ENCODE measurements at places on chromosomes 11 and 22. TPM values are rescaled to one million over a fixed set of nuclear protein-coding genes. Genes with fewer than 3 reads are reported as not detected.

GRCh38 chr11:32188785-32189184 lies 97.9 kb downstream of the RCN1 start:
- no peaks in the 10 kb centered on the region for H3K27me3 ChIP-seq
- H3K27ac ChIP-seq: no peak overlapping the region
- no peaks in the 10 kb centered on the region for H3K36me3 ChIP-seq
- H3K4me1 ChIP-seq: no peaks in the 10 kb centered on the region

DNA sequence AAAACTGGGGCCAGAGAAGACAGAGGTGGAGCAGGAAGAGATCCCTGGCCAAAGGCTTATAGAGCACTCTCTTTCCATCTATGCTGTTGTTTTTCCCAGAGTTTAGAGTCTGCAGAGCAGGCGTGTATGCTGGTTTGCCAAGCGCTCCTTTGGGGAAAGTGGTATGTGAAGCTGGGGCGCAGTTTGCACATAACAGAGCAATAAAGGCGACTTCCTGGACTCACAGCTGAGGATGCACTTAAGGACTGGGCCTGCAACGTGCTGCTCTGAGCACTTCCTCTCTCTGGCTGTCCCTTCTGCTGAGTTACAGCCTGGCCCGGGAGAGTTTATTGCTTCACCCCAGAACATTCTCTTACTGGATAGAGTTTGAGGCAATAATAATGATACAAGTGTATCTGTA lies 41.7 kb downstream of the THAP12 start:
- DNase-seq: no peak
- H3K27me3 ChIP-seq: no peaks in the 10 kb centered on the region
- H3K27ac ChIP-seq: no peak overlapping the region
- H3K4me1 ChIP-seq: no peaks in the 10 kb centered on the region

GRCh38 chr11:65043881-65044501 lies 3.0 kb downstream of the SAC3D1 start:
- H3K4me1 ChIP-seq: peaks cover 8% of the 10 kb centered on the region
- peaks cover 12% of the 10 kb centered on the region for H3K36me3 ChIP-seq
- no peak overlapping the region for H3K4me3 ChIP-seq
- H3K27me3 ChIP-seq: peaks cover 9% of the 10 kb centered on the region

DNA sequence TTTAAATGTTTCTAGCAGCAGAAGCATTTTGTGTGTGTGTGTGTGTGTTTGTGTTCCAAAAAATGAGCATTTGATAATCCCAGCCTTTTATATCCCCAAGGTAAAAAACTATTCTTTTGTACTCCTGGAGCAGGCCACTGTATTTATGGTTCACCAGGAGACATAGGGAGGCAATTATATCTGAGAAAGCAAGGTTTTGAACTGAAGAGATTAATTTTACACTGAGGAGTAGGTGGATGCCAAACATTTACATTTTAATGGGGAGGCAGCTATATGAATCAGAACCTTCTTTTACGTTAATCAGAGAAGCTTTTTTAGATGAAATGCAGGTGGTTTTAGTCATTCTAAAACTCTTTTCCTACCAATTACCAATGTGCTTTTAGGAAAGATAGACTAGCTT lies 1374.0 kb upstream of the TENM4 start:
- no peak for DNase-seq
- H3K4me1 ChIP-seq: peaks cover 3% of the 10 kb centered on the region
- no peaks in the 10 kb centered on the region for H3K36me3 ChIP-seq
- no peak overlapping the region for H3K27ac ChIP-seq
- no peak overlapping the region for H3K4me3 ChIP-seq

HEPN1 gene
- not detected for polyA plus RNA-seq

C11orf16 gene
- polyA plus RNA-seq: 0.06 TPM

APOBEC3F gene
- polyA plus RNA-seq: 4.0 TPM

All from H1 (cell line).